Fibroblast of the aortic adventitia (primary cell): ENCODE measurements at places on chromosomes 2 and 18. TPM values are rescaled to one million over a fixed set of nuclear protein-coding genes. Genes with fewer than 3 reads are reported as not detected.

Gene SLC14A1
- total RNA-seq: 5.6 and 254 TPM in 2 replicates

- no peak for DNase-seq
Observed at GRCh38 chr18:79560861-79561210, 118.8 kb upstream of the CTDP1 start.

DNA sequence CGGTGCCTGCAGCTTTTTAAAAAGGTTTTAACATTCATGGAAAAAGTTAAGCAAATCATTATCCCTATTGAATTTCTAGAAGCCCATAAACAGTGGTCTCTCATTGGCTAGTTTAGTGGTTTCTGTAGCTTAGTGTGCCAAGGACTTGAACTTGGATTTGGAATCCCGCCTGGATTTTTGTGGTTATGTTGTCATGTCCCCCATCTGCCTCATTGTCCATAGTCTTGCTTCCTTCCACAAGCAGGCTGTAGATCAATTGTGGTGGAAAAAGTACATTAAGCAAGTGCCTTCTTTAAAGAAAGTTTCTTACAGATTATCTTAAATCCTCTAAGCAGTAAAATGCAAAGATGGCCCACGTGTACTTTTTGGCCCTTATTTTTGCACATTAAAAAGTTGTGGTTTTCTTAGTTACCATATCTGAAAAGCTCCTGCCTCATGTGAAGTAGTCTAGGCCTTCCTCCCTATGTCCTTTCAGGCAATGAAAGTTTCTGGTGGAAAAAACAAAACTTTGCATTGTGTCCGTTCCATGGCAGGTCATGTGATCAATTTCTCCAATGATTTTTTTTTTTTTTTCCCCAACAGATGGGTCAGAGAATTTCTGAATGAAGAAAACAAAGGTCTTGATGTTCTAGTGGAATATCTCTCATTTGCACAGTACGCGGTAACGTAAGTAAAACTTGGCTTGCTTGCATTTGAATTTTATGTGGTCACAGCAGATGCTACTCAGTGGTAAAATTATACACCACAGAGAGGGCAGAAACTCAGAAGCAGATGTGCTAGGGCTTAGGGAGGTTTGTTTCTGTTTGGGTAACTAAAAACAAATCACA, 158.9 kb downstream of the PRPF40A start:
- peak; percentile 89 for DNase-seq

Gene MFSD2B
- not detected in 2 replicates for total RNA-seq

- DNase-seq: no peak
Observed at GRCh38 chr2:152031747-152032306, 67.0 kb downstream of the CACNB4 start.

- DNase-seq: no peak
Observed at GRCh38 chr2:16383411-16383810, 282.2 kb downstream of the CYRIA start.

GRCh38 chr18:56888978-56889377, 237.8 kb downstream of the WDR7 start:
- DNase-seq: no peak

DNA sequence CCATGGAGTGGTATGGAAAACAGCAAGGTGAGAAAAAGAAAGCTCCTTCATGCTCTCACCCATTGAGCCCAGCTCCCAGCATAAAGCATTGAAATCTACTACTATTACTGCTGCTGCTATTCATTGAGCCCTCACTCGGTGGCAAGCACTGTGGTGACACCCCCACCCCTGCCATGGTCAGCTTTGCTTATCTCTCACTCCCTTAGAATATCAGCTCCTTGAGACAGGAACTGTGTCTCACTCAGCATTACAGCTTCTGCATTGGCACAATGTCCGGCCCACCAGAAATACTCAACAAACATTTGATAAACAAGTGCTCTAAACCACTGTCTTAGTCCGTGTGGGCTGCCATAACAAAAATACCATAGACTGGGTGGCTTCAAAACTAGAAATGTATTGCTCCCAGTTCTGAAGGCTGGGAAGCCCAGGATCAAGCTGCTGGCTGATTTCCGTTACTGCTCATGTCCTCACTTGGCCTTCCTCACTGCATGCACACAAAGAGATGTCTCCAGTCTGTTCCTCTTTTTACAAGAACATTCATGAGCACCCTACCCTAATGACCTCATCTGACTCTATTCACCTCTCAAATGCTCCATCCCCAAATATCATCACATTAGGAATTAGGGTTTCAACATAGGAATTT, 116.3 kb downstream of the ZBTB7C start:
- DNase-seq: no peak

GRCh38 chr2:57987835-57988573, 58.6 kb upstream of the VRK2 start:
- peak; percentile 47 for DNase-seq

GRCh38 chr18:54776282-54776977, 51.8 kb upstream of the RAB27B start:
- peak; percentile 98 for DNase-seq

Gene TUBA3D
- not detected in 2 replicates for total RNA-seq

Gene FAM228A
- total RNA-seq: 0.18 and 1.3 TPM in 2 replicates

DNA sequence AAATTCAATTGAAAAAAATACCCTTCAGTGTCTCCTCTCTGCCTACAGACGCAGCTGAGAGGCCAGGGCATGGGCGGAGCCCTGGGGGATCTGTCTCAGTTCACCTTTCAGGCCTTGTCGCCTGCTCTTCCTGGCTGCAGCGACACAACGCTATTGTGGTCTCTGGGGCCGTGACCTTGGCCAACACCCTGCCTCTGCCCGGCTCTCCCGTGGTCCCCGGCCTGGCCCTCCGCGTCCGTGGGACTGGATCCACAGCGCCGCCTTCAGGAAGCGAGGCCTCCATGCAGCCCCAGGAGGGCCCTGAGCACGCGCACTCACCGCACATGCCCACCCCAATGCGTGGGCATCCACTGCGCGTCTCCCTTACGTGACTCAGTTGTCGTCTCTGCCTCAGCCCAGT, 81.1 kb downstream of the MRPS9 start:
- DNase-seq: no peak

Gene DTNA
- total RNA-seq: 22.0 and 34.3 TPM in 2 replicates

GRCh38 chr2:39731546-39731945, 47.5 kb downstream of the THUMPD2 start:
- DNase-seq: no peak

- DNase-seq: no peak
Observed at GRCh38 chr2:232286001-232286868, 92.3 kb upstream of the ALPP start.

Gene C2orf66
- 0.27 TPM in 1 of 2 replicates, not detected in the other for total RNA-seq

- DNase-seq: no peak
Observed at GRCh38 chr2:175677880-175678279, 324.2 kb downstream of the LNPK start.

DNA sequence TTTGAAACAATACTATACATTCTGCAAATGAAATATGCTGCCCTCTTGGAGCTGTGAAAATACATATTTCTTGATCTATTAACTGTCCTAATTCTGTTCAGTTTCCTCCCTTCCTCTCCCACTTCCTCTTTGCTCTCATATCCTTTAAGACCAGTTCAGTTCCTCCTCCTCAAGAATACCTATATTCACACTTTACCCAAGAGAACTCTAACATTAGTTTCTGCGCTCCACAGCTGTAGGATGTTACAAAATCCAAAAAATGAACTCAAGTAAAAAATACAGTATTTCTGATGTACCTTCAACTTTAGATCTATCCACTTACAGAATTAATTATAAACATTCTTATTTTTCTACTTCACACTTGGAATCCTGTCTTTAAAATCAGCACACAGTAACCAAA, 5.4 kb downstream of the ITSN2 start:
- DNase-seq: no peak

DNA sequence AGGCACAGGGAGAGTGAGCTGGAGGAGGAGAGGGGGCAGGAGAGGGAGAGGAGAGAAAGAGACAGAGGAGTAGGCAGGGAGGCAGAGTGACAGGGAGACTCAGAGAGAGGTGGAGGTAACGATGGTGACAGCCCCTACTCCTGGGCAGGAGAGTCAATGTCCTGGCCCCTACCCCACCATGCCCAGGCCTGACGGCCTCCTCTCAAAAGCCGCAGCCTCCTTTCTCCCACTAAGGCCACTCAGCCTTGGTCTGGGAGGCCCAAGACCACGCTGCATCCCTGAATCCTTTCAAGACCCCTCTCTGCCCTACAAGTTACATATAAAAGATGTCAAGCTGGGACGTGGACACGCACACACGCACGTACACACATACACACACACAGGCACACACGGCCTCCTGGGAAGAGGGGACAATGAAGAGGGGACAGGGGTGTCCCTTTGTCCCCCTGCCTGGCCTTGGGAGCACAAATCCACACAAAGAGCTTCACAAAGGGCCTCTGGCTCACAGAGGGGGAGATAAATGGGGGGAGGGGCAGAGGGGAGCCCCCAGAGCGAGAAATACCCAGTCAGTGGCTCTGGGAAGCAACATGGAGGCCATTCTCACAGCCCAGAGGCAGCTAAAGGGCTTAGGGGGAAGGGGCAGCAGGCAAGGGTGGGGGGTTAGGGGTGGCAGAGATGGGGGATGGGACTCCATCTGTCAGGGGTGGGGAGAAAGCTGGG, 19.5 kb upstream of the TNS1 start:
- no peak for DNase-seq

Gene ATP8B1
- 11.2 and 80.4 TPM in 2 replicates for total RNA-seq

- no peak for DNase-seq
Observed at GRCh38 chr18:59085126-59085794, 54.4 kb upstream of the SEC11C start.

- peak; percentile 65 for DNase-seq
Observed at GRCh38 chr2:172864182-172864581, 128.5 kb downstream of the RAPGEF4 start.
